A549 treated with ZK216348 at 1 μM for 4 hours (cell line): ENCODE measurements at places on chromosomes 3 and 15. TPM values are rescaled to one million over a fixed set of nuclear protein-coding genes. Genes with fewer than 3 reads are reported as not detected.

The RHCG gene
- total RNA-seq, result 28.1 to 53.8 TPM (median 41.2 TPM) in 5 replicates

The IDH3A gene
- 66.4 to 91.4 TPM (median 75.1 TPM) in 5 replicates for total RNA-seq

The ACOX2 gene
- 7.4 to 11.4 TPM (median 8.2 TPM) in 5 replicates for total RNA-seq

The SLC15A2 gene
- 0.02 to 0.95 TPM (median 0.16 TPM) in 4 of 5 replicates, not detected in the other for total RNA-seq

The FAIM gene
- 22.9 to 41.1 TPM (median 24.8 TPM) in 5 replicates for total RNA-seq

The STRIT1 gene
- not detected in 5 replicates for total RNA-seq

The IL17RD gene
- total RNA-seq, result 0.56 to 1.8 TPM (median 1.00 TPM) in 5 replicates
